ENCODE measurements at places on chromosomes 3 and 15. TPM values are rescaled to one million over a fixed set of nuclear protein-coding genes. Genes with fewer than 3 reads are reported as not detected.

The REC114 gene
- total RNA-seq: not detected

The CAND2 gene
- 0.41 TPM for total RNA-seq

The CLDN1 gene
- total RNA-seq: 22.6 TPM

The CORO2B gene
- total RNA-seq: 4.1 TPM

The RBP2 gene
- not detected for total RNA-seq

The CAMK2N2 gene
- total RNA-seq: 1.6 TPM

The C3orf49 gene
- total RNA-seq: not detected
